ENCODE measurements at places on chromosomes 4 and X. TPM values are rescaled to one million over a fixed set of nuclear protein-coding genes. Genes with fewer than 3 reads are reported as not detected.

BANK1 gene
- total RNA-seq: 0.28 TPM

DNA sequence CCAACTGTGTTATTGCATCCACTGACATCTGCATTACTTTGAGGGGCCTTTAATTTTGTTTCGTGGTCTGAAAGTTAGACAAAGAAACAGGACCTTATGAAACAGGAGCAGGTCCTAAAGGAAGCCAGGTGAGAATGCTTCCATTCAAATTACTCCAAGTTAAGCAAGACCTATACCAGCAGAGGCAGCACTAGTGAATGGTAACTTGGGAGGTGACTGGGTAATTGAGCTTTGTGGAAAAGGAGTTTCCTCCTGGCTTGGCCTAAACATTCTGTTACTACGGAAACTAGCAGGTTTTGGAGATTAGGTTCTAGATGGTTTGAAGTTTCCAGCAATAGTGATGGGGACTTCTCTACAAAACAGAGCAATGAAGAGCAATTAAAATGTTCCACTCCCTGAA, 173.5 kb downstream of the NKX6-1 start:
- no peak for DNase-seq

DUX4 gene
- not detected for total RNA-seq

GLRA2 gene
- total RNA-seq: not detected

SPIN2B gene
- 3.6 TPM for total RNA-seq
